Stimulated activated CD4-positive, alpha-beta T cell treated with anti-CD3 and anti-CD28 coated beads, TNF-alpha, amount 100 ng/mL, for 4 hours (primary cell): ENCODE measurements at places on chromosomes 5 and 9.

DNA sequence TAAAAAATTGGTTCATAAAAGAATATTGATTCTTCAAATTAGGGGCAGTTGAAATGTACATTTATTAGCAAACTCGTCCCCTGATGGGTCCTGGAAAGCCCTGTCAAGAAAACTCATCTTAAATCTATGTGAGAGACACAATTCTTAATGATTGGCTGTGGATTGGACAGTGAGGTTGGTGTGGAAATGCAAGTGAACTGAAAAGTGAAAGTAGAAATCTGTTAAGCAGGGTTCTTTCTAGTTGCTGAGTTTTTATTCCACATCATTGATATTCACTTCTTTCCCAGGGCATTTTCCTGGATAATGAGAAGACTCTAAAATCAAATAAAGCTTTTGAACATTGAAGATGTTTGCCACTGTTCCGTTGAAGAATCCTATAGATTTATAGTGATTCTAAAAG lies 292.4 kb downstream of the MAST4 start:
- DNase-seq, result no peak

DNA sequence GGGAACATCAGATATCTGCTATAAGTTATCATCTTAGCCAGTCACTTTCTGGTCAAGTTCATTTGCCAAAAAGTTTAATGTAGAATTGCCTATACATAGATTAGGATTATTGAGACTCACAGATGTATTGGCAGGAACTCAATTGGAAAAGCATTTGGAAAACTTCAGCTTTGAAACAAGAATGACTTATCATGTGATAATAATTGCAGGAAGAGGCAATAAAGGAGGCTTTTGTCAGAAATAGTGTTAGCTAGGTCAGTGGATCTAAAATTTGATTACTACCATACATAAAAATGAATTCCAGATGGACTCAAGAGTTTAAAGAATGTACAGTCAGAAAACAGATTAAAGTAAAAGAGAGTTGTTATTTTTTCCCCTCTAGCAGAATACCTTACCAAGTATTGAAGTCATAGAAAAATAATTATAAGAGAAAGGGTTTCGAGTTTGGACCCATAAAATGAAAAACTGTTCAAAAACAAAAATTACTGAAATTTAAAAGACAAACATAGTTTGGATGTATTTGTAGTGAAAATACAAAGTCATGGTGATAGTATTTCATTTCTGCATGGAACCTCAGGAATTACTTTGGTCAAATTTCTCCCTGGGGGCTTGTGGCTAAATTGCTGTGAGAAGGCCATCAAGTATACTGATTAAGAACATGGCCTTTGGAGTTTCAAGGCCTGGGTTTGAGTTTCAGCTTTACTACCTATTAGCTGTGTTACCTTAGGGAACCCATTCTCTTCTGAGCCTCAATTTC lies 159.9 kb downstream of the TMEM38B start:
- no peak for DNase-seq

DNA sequence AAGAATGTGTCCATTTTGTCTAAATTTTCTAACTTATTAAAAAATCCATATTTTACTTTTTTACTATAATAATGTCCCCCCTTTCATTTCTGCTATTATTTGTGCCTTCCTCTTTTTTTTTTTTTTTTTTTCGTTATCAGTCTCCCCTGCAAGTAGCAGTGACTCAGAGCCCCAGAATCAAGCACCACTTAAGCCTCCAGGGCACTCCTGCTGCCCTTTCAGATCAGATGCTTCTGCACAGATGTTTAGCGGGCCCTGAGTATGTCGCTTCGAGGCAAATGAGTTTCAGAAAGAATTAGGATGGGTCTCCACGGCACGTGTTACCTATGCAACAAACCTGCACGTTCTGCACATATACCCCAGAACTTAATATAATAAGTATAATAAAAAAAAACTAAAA lies 11.7 kb downstream of the MED7 start:
- DNase-seq, result no peak

GRCh38 chr5:120367896-120368634 lies 96.0 kb upstream of the PRR16 start:
- DNase-seq, result no peak

DNA sequence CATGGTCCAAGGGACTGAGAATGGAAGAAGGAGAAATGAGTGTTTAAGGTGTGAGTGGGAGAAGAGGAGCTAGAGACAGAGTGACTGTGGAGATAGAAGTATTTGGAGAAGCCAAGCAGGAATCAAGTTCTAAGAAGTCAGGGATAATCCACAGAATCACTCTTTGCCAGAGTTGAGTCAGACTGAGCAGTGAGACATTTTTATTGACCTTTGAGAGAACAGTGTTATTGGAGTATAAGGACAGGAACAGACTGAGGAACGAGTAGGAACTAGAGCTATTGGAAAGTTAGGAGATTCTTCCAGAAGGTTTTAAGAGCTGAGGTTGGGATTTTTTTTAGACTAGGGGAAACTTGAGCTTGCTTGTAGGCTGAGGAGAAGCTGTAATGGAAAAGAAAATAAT lies 37.2 kb downstream of the RCL1 start:
- no peak for DNase-seq

DNA sequence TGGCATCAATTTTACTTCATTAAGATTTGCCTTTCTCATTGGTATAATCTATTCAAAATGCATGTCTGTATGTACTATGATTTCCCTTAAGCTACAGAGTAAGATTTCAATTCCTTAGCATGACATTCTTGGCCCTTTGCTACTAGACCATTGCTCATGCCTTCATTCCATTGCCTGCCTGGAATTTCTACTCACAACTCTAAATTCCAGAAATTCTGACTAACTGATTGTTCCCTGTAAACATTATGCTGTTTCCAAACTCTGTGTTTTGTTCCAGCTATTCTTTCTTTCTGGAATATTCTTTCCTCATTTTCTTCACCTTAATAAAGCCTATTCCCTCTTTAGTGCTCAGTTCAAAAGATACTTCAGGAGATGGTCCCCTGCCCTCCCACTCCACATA lies 568.8 kb upstream of the SEMA6A start:
- no peak for DNase-seq

DNA sequence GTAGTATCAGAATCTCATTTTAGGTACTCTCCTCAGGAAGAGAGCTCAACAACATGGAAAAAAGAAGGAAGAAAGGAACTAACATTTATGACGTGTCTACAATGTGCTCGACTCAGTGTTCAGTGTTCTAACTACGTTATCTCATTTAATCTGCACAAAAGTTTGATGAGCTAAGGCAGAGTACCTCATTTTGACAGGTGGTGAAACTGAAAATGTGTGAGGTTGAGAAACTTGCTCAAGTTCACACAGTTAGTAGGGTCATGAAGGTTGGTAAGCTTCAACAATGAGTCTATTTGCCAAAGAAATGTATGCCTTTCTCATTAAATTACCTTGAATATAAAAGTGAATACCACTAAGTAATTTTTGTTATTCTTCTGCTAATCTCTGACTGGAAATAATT lies 165.1 kb downstream of the CAAP1 start:
- DNase-seq, result no peak

GRCh38 chr5:160166069-160166972 lies 47.1 kb upstream of the PWWP2A start:
- no peak for DNase-seq

DNA sequence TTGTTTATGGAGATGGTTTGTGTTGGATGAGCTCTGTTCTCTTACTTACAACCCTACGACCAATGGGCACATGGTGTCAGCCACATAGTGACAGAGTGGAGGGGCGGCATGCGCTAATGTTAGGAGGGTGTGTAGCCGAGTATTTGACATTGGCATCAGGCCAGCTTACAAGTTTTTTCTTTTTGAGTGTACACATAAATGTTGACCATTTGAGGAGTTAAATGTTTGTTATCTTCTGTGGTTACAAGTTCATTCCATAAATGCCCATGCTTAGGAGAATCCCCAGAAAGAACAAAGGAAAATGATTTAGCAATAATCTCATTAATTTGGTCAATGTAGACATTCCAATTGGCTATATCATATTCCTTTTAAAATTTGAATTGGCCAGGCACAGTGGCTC lies 180.1 kb upstream of the ELL2 start:
- no peak for DNase-seq

DNA sequence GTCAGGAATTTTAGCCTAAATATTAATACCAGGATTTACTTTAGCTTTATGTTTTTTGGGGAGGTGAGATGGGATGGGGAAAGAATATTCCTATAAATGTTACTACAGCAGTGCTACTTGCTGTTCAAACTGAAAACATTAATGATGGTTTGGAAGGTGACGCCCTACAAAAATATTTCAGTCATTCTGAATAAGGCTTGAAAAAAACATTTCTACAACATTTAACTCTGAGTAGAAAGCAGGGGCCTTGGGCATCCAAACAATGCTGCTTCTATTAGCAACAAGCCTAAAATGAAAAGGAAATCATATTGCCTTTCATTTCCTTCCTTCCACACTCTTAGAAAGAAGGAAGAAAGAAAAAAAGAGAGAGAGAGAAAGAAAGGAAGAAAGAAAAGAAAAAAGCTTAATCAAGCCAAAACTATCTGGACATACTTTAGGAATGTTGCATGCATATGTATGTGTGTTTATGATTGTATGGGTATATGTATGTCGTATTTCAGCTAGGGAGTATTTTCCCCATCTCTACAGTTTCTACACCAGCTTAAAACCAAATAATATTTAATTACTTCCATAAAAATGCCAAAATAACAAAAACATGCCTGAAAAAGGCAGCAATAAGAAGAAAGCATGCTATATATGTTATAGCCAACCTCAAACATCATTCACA lies 16.3 kb upstream of the DAB2 start:
- DNase-seq, result no peak

DNA sequence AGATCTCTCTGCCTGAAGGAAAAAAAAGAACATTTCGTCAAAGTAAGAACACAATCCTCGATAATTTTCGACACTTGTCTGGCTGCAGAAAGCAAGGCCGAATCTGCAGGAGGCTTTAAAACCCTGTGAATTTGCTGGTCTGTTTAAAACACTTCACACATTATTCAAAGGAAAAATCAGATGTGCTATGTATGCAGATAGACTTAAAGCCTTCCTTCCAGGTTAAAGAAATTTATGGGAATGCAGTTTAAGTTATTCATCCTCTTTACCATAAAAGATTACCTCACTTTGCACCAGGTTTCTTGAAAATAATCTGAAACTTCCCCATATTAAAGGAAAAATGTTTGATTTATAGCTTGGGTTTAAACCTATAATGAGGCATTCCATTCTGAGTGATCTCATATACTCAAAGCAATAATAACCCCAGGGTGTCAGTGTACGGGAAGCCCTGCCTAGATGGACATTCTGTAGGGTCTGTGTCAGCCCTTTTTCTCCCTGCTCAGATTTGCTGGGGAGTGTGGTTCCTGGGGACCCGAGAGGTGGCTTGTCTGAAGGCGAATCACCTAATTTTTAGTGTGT lies 323.5 kb upstream of the SLC24A2 start:
- DNase-seq, result no peak

- DNase-seq, result no peak
Observed at GRCh38 chr5:125023673-125024072, 277.2 kb upstream of the ZNF608 start.

DNA sequence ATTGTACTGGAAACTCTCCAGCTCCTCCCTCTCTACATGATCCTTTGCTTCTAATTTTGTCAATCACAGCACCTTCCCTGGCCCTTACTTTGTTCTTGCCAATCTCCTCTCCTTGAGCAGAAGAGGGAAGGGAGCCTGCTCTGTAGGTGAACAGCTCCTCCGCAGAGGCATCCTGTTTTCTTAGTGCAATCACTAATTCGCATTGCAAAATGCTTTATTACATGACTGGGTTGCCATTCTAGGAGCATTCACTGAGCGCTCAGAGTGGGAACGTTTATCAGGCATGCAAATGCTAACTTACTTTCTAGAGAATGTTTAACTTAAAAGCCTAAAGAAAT lies 416 bp upstream of the SNX18 start:
- DNase-seq, result no peak

DNA sequence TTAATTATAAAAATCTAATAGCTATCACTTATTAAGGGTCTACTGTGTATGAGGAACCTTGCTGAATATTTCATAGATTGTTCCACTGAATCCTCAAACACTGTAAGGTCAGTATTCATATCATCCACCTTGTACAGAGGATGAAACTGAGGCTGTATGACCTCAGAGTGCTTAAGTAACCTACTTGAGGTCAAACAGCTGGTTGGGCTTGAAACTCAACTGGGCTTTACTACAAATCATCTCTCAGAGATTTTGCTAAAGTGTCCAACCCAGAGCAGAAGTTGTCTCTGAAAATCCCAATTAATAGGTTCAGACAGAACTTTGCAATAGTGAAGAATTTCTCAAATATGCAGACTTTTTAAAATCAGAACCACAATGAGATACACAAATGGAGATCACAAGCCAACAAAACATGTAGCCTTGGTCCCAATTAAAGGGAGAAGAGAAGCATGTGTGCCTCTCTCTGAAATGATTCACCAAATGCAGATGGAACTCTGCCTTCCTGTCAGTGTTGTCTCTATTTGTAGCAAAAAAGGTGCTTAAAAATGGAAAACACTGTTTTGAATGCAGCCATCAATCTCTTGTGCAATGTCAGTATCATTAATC lies 131.4 kb downstream of the FAM114A2 start:
- DNase-seq, result no peak

- no peak for DNase-seq
Observed at GRCh38 chr5:109163336-109163735, 246.4 kb downstream of the PJA2 start.

- DNase-seq, result no peak
Observed at GRCh38 chr5:53011233-53011632, 22.1 kb downstream of the ITGA2 start.

DNA sequence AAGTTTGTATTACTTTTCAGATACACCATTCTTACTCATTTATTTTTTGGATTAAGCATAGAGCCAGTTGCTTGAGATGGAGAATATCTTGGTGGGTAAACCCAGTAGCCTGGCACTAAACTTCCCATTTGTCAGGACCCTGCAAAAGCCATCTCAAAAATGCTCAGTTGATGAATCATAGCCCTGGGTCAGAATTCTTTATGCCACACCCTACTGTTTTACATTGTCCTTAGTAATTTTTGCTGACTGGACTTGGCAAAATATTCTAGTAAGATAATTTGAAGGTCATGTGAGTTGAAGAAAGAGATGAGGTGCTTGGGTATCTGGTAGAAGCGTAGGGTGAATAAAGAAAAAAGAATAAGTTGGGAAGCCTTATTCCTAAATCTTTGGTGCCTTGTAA lies 50.7 kb downstream of the C7 start:
- DNase-seq, result no peak

- no peak for DNase-seq
Observed at GRCh38 chr5:148666353-148666752, 12.0 kb upstream of the HTR4 start.

- no peak for DNase-seq
Observed at GRCh38 chr9:130698514-130698913, 4.9 kb downstream of the EXOSC2 start.

DNA sequence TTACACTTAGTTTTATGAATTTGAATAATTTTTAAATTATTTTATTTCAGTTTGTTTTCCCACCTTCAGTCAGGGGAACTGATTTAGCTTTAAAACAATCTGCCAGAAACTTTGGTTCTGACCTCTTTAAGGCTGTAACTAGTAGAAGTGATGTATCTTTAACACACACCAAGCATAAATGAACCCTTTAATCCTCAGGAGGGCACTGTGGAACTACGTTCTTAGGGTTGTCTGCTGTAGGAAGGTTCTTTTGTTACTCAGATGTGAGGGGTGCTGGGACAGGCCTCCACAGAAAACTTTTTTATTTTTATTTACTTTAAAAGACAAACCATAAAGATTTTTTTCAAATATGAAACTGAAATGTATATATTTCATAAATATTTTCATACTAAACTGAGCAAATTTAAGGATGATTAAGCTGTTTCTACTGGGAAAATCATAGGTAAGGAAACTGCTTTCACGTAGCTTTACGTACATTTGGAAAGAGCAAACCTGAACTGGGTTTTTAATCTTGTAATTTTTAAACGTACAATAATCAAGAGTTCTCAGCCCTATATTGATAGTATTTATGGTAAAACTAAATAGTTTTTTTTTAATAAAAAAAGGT lies 5.3 kb downstream of the KLF4 start:
- DNase-seq, result no peak
